Neural progenitor cell (in vitro differentiated cells): ENCODE measurements at places on chromosomes 16 and 17. TPM values are rescaled to one million over a fixed set of nuclear protein-coding genes. Genes with fewer than 3 reads are reported as not detected.

DNA sequence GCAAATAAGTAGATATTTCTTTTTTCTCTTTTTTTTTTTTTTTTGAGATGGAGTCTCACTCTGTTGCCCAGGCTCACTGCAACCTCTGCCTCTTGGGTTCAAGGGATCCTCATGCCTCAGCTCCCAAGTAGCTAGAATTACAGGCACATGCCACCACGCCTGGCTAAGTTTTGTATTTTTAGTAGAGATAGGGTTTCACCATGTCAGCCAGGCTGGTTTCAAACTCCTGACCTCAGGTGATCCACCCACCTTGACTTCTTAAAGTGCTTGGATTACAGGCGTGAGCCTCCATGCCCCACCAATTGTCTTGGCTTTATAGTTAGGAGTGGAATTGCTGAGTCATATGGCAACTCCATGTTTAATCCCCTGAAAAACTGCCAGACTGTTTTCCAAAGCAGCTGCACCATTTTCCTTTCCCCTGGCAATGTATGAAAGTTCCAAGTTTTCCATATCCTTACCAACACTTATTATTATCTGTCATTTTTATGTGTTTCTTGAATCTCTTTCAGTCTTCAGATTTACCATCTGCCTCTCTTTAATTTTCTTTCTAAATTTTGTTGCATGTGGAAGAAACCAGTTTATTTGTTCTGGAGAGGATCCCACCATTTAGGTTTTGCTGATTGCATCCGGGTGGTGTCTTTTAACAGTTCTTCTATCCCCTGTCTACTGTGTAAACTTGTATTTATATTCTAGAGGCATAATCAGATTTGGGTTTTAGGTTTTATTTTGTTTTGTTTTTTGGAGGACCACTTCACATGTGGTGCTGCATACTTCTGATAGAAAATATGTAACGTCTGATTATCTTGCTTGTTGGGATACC, 9.9 kb upstream of the CES3 start:
- no peaks in the 10 kb centered on the region for H3K4me1 ChIP-seq
- peaks cover 55% of the 10 kb centered on the region for H3K27me3 ChIP-seq
- no peak for DNase-seq
- H3K36me3 ChIP-seq, result no peaks in the 10 kb centered on the region
- no peak overlapping the region for H3K4me3 ChIP-seq
- no peak overlapping the region for H3K27ac ChIP-seq

- no peak overlapping the region for H3K27ac ChIP-seq
- no peak overlapping the region for H3K4me3 ChIP-seq
- H3K36me3 ChIP-seq, result no peaks in the 10 kb centered on the region
- no peak for DNase-seq
Observed at GRCh38 chr17:8923762-8924161, 41.7 kb downstream of the PIK3R5 start.

- H3K36me3 ChIP-seq, result no peaks in the 10 kb centered on the region
- H3K4me3 ChIP-seq, result no peak overlapping the region
- H3K4me1 ChIP-seq, result no peaks in the 10 kb centered on the region
- DNase-seq, result no peak
- H3K27me3 ChIP-seq, result peaks cover 26% of the 10 kb centered on the region
Observed at GRCh38 chr17:10192972-10193371, 5.4 kb downstream of the GAS7 start.

DNA sequence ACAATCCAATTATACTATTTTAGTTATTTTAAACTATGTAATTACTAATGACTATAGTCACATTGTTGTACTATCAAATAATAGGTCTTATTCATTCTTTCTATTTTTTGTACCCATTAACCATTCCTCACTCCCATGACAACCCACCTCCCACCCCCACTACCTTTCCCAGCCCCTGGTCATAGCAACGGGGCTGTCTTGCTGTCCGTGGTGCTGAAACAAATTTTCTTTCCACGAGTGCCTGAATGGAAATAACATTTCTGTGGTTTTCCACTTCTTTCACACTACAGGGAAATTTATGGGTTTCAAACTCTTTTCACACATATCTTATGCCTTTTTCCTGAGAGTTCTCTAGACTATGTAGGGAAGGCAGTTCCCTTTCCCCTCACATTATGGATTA, 326.6 kb downstream of the PHKB start:
- DNase-seq, result peak; percentile 65
- no peaks in the 10 kb centered on the region for H3K36me3 ChIP-seq
- no peak overlapping the region for H3K27ac ChIP-seq

DNA sequence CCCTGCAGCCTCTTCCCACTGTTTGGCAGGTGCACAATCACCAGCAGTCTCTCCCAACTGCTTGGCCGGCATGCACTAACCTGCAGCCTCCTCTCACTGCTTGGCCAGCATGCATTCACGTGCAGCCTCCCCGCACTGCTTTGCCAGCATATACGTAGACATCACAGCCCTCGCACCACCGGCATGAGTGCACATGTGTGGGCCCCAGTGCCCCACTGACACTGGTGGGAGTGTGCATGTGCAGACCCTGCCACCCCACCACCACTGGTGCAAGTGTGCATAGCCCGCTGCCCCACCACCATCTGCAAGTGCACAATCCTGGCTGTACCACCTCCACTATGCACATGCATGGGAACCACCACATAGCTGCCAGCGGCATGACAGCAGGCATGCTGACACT, 127.5 kb upstream of the SOX9 start:
- no peak for DNase-seq
- no peak overlapping the region for H3K27ac ChIP-seq
- H3K27me3 ChIP-seq, result no peaks in the 10 kb centered on the region
- H3K4me1 ChIP-seq, result no peaks in the 10 kb centered on the region

DNA sequence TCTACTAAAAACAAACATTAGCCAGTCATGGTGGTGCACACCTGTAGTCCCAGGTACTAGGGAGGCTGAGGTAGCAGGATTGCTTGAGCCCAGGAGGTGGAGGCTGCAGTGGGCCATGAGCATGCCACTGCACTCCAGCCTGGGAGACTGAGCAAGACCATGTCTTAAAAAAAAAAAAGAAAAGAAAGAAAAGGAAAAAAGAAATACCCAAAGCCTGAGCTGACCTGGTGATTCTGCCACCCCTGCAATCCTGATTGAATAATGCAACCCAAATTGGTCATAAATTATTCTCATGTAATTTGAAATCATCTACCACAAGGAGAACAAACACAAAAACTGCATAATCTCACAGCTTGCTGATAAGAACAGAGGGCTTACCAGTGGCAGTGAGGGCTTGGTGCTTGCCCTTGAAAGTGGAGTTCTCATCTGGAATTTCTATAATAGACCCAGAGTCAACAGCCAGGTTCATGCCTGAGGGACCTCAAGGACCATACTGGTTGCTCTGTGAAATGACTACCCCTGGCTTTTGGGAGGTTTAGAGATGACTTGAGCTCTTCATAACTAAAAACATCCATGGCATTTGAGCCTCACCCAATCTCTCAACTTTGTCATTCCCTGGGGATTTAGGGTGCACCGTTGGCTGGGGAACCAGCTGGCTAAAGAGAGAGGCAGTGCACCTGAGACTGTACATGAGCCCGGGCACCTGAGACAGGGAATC, 35.4 kb upstream of the TMC5 start:
- no peak overlapping the region for H3K27ac ChIP-seq
- H3K27me3 ChIP-seq, result no peaks in the 10 kb centered on the region
- H3K4me3 ChIP-seq, result no peak overlapping the region
- DNase-seq, result no peak

DNA sequence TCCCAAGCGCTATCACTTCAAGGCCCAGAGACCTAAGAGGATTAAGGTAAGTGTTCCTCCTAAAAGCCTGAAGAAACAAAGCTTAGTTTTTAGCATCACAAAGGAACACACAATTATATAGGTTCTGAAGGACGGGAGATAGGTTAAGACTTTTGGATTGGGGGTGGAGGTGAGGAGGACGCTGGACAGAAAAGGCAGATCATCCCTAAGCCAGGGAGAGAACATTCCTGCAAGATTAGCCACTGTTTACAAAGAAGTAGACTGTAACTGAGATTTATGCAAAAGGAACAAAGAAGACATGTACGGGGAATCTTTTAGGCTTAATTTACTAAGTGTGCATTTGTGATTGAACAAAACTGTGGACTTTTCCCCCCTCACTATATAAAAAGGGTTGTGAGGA, 184.1 kb upstream of the IRX5 start:
- DNase-seq, result peak; percentile 49
- no peaks in the 10 kb centered on the region for H3K27me3 ChIP-seq
- H3K4me1 ChIP-seq, result peaks cover 18% of the 10 kb centered on the region
- no peaks in the 10 kb centered on the region for H3K36me3 ChIP-seq

GRCh38 chr16:29009050-29009837, 24.4 kb downstream of the LAT start:
- no peak overlapping the region for H3K4me3 ChIP-seq
- DNase-seq, result no peak
- no peaks in the 10 kb centered on the region for H3K27me3 ChIP-seq
- H3K36me3 ChIP-seq, result no peaks in the 10 kb centered on the region

- no peak overlapping the region for H3K4me3 ChIP-seq
- no peaks in the 10 kb centered on the region for H3K27me3 ChIP-seq
- H3K36me3 ChIP-seq, result no peaks in the 10 kb centered on the region
- H3K27ac ChIP-seq, result no peak overlapping the region
- no peak for DNase-seq
Observed at GRCh38 chr16:749010-749409, 8.2 kb upstream of the CIAO3 start.

- H3K27ac ChIP-seq, result no peak overlapping the region
- peaks cover 79% of the 10 kb centered on the region for H3K27me3 ChIP-seq
- H3K4me3 ChIP-seq, result peak overlapping the region; percentile 57
- no peaks in the 10 kb centered on the region for H3K36me3 ChIP-seq
- no peak for DNase-seq
Observed at GRCh38 chr16:88454523-88454947, 1.5 kb downstream of the ZFPM1 start.

DNA sequence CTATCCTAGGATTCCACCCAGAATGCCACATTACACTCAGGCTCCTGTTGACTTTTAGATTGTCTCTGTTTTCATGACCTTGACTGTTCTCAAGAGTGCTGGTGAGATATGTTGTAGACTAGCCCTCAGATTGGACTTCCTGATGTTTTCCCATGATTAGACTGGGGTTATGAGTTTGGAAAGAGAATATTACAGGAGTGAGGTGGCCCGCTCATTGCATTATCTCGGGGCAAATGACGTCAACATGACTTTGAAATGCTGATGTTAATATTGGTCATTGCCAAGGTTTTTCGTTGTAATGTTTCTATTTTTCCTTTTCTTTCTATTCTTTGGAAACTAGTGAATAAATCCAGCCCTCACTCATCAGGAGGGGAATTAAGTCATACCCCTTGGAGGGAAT, 355.7 kb upstream of the MON1B start:
- no peak overlapping the region for H3K4me3 ChIP-seq
- no peak for DNase-seq
- H3K36me3 ChIP-seq, result no peaks in the 10 kb centered on the region
- H3K27me3 ChIP-seq, result no peaks in the 10 kb centered on the region

DNA sequence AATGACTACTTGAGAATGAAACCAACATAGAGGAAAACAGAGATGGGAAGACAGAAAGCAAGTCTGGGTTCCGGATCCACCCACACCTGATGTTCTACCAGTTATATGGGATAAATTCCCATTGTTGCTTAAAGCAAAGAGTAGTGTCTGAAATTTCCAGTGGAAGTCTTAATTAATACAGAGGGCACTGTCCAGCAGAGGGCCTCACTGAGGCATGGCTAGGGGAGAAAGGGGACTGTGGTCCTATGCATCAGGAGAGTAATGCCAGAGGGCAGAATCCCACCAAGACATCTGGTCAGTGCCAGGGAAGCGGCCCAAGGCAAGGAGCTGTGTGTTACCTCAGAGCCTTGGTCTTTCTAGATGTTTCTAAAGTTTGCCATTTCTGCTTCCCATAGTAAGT, 7.5 kb upstream of the UMOD start:
- no peak overlapping the region for H3K27ac ChIP-seq
- no peaks in the 10 kb centered on the region for H3K36me3 ChIP-seq
- H3K4me1 ChIP-seq, result no peaks in the 10 kb centered on the region
- H3K27me3 ChIP-seq, result no peaks in the 10 kb centered on the region

DNA sequence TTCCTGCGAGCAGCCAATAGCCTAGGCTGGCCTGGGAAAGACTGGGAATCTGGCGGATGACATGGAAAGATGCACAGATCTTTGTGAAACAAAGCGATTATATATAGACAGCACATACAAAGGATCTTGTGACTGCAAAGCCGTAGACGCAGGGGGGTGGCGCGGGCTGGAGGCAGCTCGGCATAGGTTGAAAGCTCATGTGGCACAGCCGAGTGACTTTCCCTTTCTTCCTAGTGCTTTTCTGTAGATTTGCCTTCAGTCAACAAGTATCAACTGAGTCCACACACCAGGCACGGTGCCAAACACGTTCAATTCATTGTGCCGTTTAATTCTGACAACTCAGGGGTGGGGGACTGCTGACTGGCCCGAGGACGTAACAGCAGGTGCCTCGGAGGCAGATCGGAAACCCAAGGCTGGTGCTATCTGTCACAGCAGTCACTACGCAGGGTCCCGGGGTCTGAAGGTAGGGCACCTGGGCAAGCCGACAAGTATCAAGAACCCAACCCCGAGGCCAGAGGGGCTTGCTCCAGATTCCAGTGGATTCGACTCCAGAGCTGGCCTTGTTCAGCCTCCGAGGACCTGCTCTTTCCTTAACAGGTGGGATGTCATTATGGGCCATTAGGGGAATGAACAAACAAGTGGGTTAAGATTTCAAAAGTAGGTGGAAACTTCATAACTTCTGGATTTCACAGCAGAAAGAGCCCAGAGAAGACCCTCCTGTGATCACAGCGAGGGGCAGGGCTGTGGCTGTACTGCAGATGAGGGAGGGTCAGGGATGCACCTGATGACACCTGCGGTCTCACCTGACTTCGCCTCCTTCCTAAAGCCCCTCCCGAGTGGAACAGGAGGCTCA, 5.9 kb downstream of the PAM16 start:
- H3K27me3 ChIP-seq, result no peaks in the 10 kb centered on the region
- H3K27ac ChIP-seq, result no peak overlapping the region
- no peak for DNase-seq
- H3K4me1 ChIP-seq, result no peaks in the 10 kb centered on the region
- H3K36me3 ChIP-seq, result no peaks in the 10 kb centered on the region

Gene SEZ6
- total RNA-seq, result 1.5 and 4.9 TPM in 2 replicates

Gene ABCA9
- total RNA-seq, result 0.03 and 0.13 TPM in 2 replicates

Gene TNFRSF17
- not detected in 2 replicates for total RNA-seq
